ENCODE measurements at places on chromosomes 7 and 10.

GRCh38 chr7:75048435-75049379, 24.9 kb downstream of the RCC1L start:
- no peak for DNase-seq

DNA sequence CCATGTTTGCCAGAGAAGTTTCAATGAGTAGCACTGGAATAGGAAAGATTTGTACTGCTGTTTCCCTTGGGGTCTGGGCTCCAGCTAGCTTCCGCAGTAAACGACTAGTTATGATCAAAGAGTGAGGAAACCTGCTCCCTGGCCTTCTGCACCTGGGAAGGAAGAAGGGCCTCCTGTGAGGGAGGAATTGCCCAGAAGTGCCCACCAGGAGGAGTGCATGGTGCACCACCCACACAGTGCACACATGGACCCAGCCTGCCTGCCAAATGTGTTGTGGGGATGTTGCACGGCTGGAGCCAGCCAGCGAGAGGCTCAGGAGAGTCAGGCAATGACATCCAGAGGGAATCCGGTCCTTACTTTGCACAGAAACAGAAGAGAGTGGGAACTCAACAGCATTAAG, 27.0 kb upstream of the FAM107B start:
- DNase-seq = peak; percentile 8

DNA sequence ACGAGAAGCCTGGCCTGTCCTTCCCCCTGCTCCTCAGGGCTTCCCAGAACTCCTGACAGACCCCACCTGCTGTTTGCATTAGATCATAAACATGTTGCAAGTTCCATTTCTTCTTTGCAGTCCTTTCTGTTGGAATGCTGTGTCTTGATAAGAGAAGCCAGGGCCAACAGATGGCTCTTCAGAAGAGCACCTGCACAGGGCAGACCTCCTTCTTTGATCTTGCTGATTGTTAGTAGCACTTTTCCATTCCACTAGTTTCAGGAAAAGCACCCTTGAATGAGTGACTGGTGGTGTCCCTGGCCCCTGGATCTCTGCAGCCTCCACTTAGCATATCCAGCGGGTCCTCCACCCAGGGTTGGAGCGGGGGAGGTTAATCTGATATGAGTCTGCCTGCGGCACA, 243.2 kb downstream of the GFRA1 start:
- DNase-seq = no peak

DNA sequence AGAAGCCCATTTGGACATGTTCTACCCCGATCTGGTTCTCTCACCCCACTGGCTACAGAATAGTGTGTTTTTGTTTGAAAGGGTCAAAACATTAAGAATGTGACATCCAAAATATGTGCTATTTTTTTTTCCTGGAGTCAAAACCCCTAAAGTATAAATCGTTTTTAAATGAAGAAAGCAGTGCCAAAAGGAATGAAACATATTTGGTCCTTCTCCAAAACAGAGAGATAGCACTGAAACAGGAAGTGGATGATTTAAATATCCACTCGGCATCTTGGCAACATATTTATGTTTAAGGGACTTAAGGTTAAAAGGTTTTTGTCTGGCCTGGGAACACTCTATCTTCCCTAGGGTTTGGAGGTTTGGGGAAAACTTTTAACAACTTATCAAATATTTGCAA, 32.3 kb downstream of the CALD1 start:
- DNase-seq = no peak

DNA sequence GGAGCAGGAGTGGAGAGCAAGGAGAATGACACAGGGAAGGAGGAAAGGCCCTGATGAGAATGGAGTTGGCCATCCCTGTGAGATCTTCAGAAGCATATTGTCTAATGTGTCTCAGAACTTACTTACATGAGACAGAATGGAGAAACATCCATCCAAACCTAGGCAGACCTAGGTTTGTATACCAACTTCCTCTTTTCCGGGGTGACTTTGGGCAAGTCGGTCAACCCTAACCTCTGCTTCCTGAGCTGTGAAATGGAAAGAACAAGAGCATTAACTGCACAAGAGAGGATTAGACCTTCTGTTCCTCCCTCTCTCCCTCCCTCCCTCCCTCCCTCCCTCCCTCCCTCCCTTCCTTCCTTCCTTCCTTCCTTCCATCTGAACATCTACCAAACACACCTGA, 4.5 kb downstream of the GHRHR start:
- DNase-seq = no peak

DNA sequence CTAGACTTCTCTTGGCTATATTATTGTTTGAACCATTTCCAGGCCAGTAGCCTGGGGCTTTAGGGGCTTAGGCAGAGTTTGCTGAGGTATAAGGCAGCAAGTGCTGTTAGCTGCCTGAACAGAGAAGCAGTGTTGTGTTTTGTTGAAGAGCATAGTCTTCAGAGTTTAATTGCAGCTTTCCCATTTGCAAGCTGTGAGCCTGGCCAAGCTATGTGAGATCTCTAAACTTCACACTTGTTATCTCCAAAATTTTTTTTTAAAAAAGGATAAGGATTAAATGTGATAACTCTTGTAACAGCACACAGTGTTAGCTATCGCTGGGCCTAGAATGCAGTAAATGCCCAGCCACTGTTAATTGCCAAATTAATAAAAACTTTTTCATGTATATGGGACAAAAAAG, 782.4 kb downstream of the REEP3 start:
- no peak for DNase-seq

GRCh38 chr10:98260350-98260749, 7.6 kb downstream of the LOXL4 start:
- no peak for DNase-seq

- peak; percentile 96 for DNase-seq
These were observed 8.3 kb upstream of the ZC3HAV1L start for GRCh38 chr7:139043823-139044812.

Measured in hematopoietic multipotent progenitor cell treated with erythropoietin and hydrocortisone succinate and interleukin-3 and kit ligand, for 6 days (in vitro differentiated cells).